ENCODE measurements at places on chromosomes 6 and 20.

DNA sequence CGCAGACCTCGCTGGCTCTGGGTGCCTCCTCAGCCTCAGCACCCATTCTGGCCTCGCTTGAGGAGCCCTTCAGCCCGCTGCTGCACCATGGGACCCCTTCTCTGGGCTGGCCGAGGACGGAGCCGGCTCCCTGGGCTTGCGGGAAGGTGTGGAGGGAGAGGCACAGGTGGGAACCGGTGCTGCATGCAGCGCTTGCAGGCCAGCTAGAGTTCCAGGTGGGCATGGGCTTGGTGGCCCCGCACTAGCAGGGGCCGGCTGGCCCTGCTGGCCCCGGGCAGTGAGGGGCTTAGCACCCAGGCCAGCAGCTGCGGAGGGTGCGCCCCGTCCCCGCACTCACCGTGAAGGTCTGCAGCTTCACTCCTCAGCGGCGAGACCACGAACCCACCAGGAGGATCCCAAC is 30.4 kb downstream of the DEFB114 start:
- DNase-seq, result no peak

DNA sequence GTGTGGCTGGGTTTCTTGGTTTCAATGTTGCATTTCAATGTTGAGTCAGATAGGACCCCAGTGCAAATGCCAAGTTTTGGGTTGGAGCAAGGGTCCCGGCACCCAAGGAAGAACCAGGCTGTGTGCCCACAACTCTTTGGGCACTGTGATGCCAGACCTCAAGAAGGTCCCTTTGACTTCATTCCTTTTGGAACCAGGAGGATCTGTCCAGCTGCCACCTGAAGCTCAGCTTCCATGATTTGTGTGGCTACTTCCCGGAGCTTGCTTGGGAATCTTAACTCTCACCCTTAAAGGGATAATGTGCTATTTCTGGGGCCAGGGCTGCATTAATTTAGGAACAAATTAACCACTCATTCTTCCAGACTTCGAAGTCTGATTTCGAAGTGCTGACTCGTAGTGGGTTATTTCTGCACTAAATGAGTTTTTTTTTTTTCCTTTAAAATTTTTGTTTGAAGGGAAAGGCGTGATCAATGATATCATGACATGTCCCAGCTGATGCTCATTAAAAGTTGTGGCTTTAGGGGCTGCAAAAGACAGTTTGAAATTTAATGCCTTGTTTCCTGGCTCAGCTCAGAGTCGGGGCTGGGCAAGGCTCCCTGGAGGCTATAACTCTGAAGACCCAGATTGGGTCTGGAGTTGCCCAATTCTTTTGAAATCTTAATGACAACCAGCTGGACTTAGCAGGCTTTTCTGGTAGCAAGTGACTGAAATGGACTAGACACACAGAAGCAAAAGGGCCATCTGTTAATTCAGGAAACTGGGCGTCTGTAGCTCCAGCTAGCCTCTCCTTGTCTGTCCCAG is 24.0 kb upstream of the PHACTR3 start:
- no peak for DNase-seq

GRCh38 chr20:41392295-41392694 is 25.7 kb upstream of the EMILIN3 start:
- DNase-seq, result no peak

DNA sequence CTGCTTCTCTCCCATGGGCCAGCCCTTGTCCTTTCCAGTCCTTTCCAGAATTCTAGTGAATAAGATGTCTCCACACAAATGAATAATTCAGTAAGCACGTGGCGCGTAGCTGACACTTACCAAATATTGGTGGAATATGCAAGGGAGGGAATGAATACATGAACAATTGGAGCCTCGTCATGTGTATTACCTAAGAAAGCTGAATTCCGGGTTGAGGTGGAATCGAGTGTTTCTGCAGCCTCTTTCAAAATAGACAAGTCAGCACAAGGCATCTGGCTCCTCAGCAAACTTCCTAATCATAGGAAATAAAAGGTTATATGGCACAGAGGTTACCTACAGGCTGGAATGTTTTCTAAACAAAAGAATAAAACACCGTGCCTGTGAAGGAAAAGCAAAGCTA is 47.0 kb upstream of the NT5E start:
- DNase-seq, result no peak

- DNase-seq, result no peak
Observed at GRCh38 chr20:36815454-36816091, 42.0 kb upstream of the DSN1 start.

GRCh38 chr6:165767228-165767627 is 104.2 kb upstream of the PDE10A start:
- DNase-seq, result no peak

GRCh38 chr20:38296433-38296832 is 7.5 kb upstream of the BPI start:
- DNase-seq, result no peak

GRCh38 chr20:31747640-31748039 is 8.6 kb downstream of the TPX2 start:
- no peak for DNase-seq

DNA sequence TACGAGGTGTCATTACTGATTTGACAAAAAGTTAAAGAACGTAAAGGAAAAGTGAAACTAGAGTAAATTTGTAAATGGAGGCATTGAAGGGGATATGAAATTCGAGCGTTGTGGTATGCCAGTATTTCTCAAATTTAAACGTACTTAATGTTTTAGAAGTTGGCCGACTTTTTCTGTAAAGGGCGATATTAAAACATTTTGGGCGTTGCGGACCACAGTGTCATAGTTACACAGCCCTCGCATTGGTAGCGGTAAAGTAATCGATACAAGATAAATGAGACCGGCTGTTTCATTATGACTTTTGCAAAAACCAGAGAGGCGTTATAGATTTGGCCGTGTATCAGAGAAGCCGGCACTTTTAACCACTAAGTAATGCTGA is 39.6 kb downstream of the OR2B2 start:
- DNase-seq, result no peak

DNA sequence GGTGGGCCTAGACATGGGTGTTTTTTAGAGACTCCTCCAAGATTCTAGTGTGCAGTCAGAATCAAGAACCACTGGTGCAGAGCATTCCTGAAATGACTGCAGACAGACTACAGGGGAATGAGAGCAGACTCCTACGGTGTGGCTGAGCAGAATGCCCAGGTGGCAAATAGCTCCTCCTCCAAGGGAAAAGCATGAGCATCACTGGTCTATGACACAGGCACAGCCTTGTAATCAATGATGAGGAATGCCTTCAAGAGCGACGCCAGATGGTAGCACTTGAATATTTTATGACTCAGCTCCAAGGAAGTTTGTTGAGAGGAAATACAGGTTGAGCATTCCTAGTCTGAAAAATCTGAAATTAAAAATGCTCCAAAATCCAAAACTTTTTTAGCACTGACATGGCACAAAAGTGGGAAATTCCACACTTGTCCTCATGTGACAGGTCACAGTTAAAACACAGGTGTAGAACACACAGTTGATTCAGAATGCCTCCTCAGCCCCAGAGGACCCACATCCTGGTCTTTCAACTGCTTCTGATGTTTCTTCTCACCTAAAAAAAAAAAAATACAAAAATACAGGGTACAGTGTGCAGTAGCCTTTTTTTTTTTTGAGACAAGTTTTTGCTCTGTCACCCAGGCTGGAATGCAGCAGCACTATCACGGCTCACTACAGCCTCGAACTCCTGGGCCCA is 10.6 kb upstream of the FAM8A1 start:
- DNase-seq, result no peak

- DNase-seq, result no peak
Observed at GRCh38 chr6:170025341-170025911, 265.5 kb downstream of the DLL1 start.

DNA sequence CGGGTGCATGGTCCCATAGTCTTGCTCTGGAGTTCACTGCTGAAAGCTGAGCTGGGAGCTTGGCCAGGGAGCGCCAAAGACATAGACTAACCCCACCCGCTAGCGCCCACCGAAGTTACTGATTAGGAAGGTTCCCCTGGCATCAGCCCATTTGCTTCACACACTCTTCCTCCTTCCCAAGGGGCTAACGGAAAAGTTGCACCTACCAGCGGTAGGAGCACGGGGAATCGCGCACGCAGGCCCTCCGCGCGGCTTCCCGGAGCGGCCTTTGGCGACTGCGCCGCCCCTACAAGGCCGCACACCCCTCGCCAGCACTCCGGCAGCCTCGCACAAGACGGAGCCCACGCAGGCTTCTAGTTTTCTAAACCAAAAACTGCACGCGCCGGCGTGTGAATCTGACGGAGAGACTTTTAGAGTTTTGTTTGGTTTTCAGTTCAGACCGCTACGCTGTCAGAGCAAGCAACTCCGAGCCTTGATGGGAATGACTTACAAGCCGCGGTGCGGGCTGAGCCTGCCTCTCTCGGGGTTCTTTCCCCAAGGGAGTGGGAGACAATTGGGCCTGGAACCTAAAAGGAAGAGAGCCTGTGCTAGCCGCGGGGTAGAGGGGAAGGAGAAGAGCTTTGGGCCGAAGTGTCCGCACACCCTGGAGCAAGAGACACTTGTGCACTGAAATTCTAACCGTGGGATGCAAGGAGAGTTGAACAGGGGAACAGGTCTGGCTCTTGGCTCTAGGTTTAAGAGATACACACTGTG is 891 bp upstream of the POU3F2 start:
- no peak for DNase-seq

DNA sequence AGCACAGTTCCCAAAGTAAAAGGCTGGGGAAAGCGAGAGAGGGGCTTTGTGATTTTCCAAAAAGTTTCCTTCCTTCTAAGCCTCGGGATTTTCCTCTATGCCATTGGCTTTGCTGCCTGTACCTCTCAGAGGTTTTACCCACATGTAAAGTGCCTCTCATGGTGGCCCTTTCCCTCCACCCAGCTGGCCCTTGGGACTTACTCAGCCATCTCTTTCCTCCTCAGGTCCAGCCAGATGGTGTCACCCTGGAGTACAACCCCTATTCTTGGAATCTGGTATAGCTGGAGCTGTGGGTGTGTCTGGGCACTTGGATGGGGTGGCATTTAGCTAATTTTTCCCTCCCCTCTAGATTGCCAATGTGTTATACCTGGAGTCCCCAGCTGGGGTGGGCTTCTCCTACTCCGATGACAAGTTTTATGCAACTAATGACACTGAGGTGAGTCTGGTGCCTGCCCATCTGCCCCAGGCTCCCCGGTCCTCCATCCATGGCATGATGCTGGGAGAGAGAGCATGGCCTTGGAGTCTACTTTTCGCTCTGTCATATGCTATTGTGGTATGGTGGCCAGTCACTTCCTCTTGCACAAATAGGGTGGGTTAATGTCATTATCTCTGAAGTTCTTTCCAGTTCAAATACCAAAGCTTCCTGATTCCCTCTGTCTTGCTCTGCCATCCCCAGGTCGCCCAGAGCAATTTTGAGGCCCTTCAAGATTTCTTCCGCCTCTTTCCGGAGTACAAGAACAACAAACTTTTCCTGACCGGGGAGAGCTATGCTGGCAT is 1.1 kb downstream of the CTSA start:
- no peak for DNase-seq

DNA sequence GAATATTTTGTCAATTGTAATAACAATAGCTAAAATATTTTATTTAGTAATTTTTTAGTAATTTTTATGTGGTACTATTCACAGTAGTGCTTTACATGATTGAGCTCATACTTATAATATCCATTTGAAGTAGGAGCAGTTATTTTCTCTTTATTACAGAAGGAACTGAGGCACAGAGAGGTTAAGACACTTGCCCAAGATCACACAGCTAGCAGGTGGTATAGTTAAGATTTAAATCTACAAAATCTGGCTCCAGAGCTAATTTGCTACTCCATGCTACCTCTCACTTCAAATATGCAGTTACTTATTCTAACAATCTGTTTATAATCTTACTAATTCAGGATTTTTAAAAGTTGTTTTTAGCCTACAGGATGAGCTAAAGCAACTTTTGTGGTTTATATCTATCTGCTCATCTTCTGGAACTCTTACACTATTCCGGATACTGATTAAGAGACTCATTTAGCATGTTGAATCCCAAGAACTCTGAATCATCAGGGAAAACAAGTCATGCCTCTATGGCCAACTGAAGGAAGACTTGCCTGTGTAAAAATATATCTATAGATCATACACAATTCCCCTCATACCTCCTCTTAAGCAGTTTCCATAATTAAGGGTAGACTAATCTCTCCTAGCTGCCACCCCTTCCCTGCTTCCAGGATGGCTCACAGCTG is 324.2 kb downstream of the UBE3D start:
- DNase-seq, result no peak

DNA sequence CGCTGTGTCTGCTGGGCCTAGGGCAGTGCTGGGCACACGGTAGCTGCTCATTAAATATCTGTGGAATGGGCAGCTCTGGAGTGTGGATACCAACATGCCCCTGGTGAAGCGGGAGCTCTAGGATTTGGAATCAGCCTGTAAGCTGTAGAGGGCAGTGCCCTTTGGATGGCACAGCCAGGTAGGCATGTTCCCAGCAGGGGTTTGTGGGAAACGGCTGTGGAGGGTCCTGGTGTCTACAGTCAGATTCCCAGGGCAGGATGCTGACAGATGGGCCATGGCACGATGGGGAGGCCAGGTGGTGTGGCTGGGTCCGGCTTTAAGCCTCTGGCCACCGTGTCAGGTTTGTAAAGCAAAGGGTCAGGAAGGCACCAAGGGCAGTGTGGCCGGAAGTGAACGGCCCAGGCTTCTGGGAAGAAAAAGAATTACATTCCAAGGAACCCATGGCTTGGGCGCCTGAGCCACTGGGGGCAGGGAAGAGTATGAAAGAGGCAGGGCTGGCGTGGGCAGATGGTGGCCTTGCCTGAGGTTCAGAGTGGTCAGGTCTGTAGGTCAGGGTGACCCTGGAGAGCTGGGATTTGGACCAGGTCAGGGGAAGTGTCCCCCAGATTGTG is 44.8 kb downstream of the UBE2V1 start:
- no peak for DNase-seq

DNA sequence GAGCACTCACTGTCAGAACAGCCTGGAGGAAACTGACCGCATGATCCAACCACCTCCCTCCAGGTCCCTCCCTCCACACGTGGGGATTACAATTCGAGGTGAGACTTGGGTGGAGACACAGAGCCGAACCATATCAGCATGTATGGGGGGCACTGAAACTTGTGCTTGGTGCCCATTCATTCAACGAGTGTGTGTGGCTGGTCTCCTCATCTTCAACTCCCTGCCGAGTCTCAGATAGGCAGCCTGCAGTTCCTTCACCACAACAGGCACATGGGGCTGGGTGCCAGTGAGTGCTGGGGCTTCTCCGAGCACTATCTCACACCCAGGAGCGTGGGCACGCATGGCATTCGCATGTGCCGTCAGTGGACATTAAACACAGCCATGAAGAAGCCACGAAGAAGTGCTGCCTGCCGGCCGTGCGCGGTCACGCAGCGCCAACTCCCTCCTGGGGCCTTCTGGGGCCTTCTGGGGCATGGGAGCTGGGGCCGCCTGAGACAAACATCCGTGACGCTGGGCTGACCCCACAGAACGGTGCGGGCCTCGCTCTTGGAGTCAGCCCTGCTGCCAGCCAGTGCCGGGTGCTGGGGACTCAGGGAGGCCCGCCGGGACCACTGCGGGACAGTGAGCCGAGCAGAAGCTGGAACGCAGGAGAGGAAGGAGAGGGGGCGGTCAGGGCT is 714 bp upstream of the RTEL1 start:
- no peak for DNase-seq

- DNase-seq, result no peak
Observed at GRCh38 chr6:73152556-73152955, 72.7 kb downstream of the KHDC1L start.
